Activated naive CD8-positive, alpha-beta T cell treated with anti-CD3 and anti-CD28 coated beads, Interleukin-2, amount 50 U/mL, for 16 hours (primary cell): ENCODE measurements at places on chromosomes 5 and 9.

DNA sequence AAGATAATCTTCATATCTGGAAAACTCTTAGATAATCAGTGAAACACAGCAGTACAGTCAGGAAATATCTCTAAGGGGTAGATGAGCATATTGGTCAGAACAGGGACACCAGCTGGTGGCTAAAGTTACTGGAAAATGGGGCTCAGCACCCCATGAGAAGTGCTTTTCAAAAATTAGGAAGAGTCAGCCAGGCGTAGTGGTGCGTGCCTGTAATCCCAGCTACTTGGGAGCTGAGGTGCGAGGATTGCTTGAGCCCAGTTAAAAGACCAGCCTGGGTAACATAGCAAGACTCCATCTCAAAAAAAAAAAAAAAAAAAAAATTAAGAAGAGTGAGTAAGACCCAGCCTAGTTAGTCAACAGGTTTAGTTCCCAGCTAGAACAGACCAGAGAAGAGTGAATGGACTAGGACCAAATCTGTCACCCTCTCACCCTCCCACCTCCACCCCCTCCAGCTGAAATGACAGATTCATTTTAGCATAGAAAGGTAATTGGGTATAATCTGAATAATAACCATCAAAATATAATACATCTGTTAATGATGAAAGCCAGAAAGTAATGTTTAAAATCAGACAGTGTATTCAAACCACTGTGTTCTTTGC lies 120.9 kb downstream of the CDC42SE2 start:
- no peak for DNase-seq

DNA sequence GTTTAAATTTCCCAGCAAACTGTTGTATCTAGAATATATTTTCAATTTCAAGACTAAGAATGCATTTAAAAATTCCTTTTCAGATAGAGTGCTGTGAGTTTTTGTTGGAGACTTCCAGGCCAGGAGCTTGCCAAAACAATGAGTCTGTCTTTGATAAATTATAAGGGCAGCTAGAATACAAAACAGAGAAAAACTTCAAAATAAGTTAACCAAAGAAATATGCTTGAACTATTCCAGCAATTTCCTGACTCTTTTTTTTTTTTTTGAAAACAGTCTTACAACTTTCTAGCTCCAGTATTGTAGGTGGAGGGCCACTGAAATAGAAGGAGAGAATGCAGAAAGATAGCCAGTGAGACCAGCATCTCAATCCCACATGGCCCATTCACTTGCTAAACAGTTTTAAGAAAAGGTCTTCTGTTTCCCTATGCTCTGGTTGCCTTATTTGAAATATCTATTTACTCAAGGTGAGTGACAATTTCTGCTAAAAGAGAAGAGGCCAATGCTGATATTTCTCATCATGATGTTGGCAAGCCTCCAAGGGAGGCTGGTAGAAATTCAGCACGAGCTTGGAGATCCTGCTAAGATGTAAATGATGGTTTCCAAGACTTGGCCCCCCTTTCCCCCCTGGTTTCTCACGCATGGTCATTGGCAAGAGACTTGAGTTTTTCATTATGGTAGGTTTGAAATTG lies 103.2 kb downstream of the USP20 start:
- DNase-seq = no peak

- no peak for DNase-seq
Measured at GRCh38 chr5:50401336-50401735, 39.8 kb downstream of the EMB start.

DNA sequence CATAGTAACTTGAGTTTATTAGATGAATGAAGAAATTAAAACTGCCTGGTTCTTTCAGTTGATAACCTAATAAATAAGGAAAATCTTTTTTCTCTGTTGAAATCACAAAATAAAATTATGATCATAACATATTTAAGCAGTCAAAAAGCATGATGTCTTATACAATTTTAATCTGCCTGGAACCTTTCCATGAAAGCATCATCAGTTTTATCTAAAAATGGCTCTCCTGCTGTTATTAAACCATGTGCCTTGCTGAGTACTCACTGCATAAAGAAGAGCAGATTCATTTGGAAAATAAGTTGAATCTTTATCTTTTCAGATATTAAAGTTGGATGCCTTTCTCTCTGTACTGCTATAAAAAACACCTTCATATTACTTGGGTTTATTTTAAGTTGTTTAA lies 148.8 kb downstream of the SLC24A2 start:
- no peak for DNase-seq

DNA sequence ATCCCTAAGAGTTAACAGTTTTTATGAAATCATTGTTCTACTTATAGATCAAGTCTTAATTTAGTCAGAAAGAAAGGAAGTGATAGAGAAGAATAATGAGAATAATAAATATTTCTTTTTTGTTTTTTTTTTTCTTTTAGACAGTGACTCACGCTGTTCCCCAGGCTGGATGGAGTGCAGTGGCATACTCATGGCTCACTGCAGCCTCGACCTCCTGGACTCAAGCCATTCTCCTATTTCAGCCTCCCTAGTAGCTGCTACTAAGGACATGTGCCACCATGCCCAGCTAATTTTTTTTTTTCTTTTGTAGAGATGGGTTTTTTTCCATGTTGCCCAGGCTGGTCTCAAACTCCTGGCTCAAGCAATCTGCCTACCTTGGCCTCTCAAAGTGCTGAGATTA lies 11.0 kb downstream of the IFNA21 start:
- DNase-seq = no peak

- DNase-seq = no peak
Measured at GRCh38 chr5:56522960-56523359, 289.8 kb upstream of the ANKRD55 start.

DNA sequence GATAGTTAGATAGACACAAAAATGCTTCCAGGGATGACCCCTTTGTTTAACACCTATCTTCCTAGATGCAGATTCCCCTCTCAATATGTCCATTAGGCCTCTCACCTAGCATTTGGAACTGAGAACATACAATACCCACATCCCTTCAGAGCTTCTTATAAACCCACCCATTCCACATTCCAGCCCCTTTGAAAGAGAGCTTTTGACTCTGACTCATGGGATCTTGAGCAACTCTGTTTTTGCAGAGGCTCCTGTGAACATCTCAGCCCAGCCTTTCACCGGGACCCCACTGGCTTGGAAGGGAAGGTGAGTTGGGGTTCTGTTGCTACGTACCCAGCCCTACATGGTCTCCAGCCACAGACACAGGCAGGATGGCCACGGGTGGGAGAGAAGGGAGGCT lies 195.5 kb downstream of the FRMD3 start:
- no peak for DNase-seq

DNA sequence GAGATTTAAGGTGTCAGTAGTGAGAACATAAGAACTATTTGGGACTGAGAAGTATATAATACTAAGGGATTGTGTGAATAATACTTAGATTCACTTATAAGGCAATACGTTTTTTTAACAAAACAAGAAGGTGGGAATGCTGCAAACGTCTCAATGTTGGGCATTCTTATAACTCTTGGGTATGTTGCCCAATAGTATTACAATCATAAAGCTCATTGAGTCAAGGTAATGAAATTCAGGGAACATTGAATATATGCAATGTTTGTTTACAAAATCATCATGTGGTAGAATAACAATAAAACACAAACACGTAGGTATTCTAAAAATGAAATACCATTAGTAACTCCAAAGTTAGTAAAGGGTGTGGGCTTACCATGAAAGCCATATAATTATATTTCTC lies 400.7 kb downstream of the KIAA0825 start:
- DNase-seq = no peak

GRCh38 chr9:5354184-5354583 lies 14.5 kb upstream of the RLN1 start:
- DNase-seq = no peak

- no peak for DNase-seq
Measured at GRCh38 chr5:6043491-6044310, 334.6 kb downstream of the MED10 start.

DNA sequence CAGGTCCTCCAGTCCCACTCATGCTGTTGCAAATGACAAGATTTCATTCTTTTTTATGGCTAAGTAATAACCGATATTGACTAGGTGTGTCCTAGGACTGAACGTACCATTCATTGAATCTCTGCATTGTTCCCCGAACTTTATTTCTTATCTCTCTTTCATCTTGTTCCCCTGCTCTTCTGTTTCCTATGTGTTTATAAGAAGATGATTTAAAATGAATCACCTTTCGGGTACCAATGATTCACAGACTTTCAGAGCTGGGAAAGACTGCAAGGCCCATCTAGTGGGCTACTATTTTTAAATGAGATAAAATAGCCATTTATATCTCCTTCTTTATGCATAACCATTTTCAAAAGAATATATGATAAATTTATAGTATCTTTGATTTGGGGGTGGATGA lies 133.0 kb downstream of the CDH18 start:
- DNase-seq = no peak

DNA sequence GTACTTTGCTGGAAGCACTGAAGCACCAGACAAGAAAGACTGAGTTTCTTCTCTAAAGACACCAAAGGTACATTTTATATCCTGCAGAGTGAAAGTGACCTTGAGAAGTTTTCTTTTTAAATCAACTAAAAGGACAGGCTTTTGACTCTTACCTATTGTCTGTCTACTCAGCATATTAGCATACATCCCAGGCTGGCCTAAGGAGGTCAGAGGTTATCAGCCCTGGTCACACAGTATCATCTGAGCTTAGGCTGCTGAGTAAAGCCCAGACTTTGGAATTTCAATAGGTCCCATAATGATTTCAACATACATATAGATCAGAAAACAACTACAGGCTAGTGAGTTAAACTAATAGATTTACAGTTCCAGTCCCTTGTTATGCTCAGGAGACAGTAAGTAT lies 10.1 kb upstream of the CDH9 start:
- DNase-seq = no peak

GRCh38 chr5:54904425-54904824 lies 81.0 kb downstream of the ESM1 start:
- DNase-seq = no peak

GRCh38 chr5:6188976-6189375 lies 189.4 kb downstream of the MED10 start:
- DNase-seq = no peak

DNA sequence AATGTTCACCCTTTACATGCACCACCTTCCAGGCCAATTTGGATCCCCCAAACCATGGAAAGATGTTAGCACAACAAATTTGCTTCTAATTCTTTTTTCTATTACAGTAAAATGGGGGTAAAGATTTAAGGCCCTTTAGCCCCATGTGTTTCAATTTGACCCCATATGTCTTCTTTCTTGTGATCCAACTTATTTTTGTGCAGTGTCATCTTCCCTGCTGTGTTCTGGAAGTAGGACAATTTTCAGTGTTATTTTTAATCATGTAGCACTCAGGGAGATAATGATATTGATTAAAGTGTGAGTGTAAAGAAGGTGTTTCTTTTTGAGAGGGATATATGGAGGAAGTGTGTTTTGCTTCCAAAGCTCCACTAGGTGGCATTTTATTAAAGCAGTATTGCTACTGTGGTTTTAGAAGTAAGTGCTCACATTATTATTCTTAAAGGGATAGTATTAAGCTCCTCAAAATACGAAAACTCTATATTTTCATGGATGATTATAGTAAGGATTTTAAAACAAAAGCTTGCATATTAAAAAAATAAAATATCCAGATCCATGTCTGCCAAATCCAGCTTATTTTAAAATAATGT lies 118.7 kb upstream of the ATP10B start:
- DNase-seq = no peak

GRCh38 chr9:127183814-127184582 lies 61.6 kb upstream of the ANGPTL2 start:
- no peak for DNase-seq
